ENCODE measurements at places on chromosomes 2 and 18.

DNA sequence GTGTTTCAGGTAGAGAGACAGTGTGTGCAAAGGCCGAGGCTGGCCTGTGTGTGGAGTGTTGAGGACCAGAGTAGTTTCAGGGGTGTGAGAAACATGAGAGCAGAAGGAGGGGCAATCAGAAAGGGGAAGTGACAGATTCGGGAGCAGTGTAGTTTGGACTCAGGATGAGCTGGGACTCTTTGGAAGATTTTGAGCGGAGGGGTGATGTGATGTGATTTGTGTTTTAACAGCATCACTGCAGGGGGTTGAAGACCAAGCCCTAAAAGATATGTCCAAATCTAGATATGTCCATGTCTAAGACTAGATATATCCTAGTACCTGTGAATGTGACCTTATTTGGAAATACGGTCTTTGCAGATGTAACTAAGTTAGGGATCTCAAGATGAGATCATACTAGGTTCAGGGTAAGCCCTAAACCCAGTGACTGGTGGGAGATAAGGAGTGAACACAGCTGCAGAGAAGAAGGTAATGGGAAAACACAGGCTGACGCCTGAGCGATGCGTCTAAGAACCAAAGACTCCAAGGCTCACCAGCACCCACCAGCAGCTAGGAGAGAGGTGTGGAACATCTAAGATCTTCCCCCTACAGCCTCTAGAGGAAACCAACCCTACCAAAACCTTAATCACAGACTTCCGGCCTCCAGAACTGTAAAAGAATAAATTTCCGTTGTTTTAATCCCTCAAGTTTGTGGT is 38.5 kb upstream of the MYO3B start:
- no peak for DNase-seq

DNA sequence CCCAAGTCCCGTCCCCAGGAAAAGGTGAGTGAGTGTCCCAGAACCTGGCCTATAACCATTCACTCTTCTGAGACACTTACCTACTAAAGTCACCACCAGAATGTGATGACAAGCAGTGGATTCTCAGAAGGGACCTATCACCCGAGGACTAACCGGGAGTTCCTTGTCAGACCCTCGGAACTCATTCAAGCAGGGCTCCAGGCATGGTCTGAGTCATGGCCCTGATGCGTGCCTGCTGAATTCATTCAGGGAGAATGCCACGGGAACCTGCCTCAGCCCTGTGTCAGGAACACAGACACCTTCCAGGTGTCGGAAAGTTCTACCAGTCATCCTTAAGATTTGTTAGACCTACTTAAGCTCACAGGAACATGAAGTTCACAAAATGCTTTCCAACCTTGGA is 29.8 kb downstream of the ALPK2 start:
- DNase-seq = no peak

DNA sequence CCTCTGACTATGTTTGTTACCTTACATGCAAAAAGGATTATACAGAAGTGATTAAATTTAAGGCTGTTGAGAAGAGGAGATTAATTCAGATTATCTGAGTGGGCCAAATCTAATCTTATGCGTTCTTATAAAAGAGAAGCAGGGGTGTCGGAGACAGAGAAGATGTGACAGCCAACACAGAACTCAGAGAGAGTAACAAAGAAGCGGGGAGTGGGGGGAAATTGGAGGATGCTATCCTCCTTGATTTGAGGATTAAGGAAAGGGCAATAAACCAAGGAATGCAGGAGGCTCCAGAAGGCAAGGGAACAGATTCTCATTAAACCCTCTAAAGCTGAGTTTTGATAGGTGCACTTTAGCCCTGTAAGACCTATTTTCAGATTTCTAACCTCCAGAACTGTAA is 291.3 kb upstream of the REG3G start:
- DNase-seq = no peak

DNA sequence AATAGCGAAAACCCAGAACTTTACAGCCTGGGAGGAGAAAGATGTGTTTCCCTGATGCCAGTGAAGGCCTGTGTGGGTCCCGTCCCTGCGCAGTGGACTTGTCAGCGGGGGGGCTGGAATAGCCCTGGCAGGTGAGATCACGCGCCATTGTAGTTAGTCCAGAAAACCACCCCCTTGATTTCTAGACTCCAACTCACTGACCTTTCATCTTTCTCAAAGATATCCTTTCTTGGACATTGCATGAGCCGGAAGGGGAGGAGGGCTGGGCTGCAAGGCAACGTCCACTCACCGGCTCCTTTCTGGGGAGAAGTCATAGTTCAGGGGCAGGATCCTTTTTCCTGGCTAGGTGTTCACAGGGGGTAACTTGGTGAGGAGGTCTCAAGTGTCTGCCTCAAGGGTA is 22.3 kb upstream of the ASAP2 start:
- no peak for DNase-seq

- no peak for DNase-seq
Observed at GRCh38 chr2:237352279-237352845, 61.6 kb downstream of the COL6A3 start.

DNA sequence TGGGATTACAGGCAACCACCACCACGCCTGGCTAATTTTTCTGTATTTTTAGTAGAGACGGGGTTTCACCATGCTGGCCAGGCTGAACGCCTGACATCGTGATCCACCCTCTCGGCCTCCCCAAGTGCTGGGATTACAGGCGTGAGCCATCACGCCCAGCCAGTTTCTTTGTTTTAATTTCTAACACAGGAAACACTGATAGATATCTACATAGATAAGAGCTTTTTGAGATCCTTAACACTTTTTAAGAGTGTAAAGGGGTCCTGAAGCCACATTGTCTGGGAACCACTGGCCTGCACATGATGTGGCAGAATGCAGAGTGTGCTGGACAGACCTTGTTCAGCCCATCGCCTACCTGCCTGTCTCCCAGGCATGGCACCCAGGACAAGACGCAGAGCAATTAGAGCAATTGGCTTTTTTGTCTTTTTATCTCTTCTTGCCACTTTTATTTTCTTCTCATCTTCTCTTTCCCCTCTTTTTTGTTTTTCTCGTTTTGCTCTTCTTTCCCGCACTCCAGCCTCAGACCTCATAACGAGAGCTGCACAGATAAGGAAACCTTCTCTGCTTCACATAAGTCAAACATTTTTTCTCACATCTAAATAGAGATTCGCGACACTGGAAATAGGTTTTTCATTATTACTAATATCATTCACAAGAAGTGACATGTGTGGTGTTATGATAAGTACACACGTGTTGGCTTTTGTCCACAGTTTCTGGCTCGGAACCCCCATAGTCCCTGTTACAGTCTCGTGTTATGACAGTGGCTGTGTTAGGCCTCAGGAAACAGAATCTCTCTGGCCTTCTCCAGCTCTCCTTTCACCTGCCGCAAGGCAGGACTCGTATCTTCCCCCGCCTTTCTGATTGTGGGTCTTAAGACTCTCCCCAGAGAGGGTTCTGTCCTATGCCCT is 25.2 kb upstream of the GPR55 start:
- no peak for DNase-seq

DNA sequence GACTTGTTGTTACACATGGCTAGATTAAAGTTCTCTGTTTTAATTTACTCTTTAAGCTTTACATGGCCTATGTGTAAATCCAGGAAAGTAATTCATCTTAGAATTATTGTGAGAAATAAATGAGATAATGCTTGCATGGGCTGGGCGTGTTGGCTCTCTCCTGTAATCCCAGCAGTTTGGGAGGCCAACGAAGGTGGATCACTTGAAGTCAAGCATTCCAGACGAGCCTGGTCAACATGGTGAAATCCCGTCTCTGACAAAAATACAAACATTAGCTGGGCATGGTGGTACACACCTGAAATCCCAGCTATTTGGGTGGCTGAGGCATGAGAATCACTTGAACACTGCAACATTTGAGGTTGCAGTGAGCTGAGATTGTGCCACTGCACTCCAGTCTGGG is 4.3 kb upstream of the RIF1 start:
- DNase-seq = no peak

- no peak for DNase-seq
Observed at GRCh38 chr18:32110005-32110404, 18.3 kb downstream of the RNF138 start.

DNA sequence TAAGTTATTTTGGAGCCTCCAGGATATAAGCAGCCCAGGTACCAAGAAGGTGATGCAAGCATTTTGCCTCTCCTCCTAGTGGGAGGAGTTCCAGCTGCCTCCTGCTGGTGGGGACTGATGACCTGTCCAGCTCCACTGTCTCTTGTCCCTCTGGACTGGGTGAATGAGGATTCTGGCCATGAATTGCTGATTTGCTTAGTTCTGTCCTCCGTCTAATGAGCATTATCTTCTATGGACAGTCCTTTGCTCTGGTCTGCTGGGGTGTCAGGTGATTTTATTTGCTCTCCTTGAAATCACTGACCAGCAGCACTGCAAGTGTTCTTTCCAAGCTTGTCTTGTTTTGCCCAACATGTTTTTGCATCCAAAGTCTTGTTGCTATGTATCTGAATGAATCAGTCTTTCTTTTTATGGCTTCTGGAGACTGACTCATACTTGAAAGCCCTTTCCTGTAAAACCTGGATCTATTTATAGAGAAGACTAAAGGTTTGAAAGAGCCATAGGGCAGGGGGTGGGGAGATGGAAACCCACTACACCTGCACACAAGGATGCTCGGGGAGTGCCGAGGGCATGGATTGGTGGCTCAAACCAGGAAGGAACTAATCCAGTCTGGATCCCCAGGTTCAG is 40.5 kb upstream of the EFHD1 start:
- DNase-seq = no peak

DNA sequence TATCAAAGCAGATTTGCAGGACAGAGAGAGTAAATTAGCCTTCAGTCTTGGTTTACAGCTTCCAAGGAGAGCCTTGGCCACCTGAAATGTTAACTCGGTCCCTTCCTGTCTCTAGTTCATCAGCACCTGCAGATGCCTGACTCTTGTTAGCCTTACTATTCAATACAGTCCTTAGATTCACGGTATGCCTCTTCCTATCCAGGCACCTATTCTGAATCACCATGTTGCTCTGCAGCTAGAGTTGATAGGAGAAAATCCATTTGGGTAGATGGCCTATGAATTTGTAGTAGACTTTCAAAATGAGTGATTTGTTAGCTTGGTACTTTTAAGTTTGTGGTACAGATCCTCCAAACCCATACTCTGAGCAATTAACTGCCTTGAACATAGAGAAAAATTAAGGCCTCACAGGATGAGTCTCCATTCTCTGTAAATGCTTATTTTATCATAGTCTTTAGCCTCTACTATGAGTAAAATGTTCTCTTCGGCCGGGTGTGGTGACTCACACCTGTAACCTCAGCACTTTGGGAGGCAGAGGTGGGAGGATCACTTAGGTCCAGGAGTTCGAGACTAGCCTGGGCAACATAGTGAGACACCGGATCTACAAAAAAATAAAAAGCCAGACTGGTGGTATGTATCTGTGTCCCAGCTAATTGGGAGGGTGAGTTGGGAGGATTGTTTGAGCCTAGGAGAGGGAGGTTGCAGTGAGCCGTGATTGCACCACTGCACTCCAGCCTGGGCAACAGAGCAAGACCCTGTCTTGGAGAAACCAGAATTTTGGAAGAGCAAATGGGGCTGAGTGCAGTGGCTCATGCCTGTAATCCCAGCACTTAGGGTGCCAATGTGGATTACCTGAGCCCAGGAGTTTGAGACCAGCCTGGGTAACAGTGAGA is 32.9 kb downstream of the PTCD3 start:
- DNase-seq = no peak

GRCh38 chr18:30016179-30016578 is 1026.4 kb downstream of the DSC3 start:
- DNase-seq = no peak

DNA sequence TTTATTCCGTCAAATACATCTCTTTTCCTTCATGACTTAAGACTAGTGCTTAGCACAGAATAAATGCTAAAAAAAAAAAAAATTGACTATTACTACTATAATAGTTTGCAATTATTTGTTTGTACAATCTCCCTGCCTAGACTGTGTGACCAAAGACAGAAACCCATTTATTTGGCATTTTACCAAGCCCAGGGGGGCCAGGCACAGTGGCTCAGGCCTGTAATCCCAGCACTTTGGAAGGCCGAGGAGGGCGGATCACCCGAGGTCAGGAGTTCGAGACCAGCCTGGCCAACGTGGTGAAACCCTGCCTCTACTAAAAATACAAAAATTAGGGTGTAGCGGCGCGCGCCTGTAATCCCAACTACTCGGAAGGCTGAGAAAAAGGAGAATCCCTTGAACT is 1.4 kb downstream of the ASB3 start:
- no peak for DNase-seq

GRCh38 chr18:66761166-66761565 is 157.3 kb upstream of the CDH19 start:
- DNase-seq = no peak

DNA sequence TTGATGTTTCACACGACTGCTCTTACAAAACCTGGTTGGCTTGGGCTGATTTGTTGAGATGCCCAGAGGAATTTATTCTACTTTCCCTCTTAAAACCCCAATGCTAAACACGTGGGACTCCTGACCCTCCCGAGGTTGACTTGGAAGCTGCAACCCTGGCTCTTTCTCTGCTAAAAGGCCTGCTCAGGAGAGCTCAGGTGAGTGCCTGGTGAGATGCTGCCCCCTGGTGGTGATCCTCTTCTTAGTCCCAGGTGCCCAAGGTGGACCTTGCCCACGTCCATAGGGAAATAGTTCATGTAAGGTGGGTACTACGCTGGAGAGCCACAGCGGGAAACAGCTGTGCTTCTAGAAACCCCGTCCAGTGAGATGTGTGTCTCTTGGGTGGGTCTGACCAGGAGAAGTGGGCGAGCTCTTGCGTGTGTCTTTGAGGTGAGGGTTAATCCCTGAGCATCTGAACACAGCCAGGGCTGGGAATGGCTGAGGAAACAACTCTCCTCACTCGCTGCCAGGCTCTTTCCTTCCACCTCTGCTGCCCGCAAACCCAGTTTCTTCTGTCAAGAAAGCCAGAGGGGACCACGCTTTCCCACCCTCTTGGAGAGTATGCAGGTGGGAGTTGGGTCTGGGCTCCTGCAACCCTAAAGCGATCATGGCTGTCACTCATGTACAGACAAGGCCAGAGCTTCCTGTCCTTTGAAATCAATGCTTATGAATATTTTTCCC is 25.5 kb upstream of the PXDN start:
- DNase-seq = peak; percentile 18

GRCh38 chr18:56575819-56576663 is 62.4 kb downstream of the TXNL1 start:
- no peak for DNase-seq

GRCh38 chr2:219638217-219638947 is 11.0 kb downstream of the SLC4A3 start:
- no peak for DNase-seq

GRCh38 chr2:97999536-97999935 is 3.8 kb upstream of the TMEM131 start:
- no peak for DNase-seq

DNA sequence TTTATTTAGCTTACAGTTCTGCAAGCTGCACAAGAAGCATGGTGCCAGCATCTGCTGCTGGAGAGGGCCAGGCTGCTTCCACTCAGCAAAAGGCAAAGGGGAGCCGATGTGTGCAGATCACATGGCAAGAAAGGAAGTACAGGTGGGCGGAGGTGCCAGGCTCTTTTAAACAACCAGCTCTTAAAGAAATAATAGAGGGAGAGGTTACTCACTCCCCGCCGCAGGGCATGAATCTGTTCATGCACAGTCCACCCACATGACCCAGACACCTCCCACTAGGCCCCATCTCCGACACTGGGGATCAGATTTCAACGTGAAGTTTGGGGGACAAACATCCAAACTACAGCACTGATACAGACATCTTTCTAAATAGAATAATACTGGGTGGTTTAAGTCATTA is 105.8 kb downstream of the MTCL1 start:
- DNase-seq = no peak

GRCh38 chr2:100990650-100991403 is 11.3 kb upstream of the RPL31 start:
- no peak for DNase-seq

All from stimulated activated CD8-positive, alpha-beta memory T cell treated with anti-CD3 and anti-CD28 coated beads, Interleukin-7, amount 100 ng/mL, for 1 hour (primary cell).